Activated CD4-positive, alpha-beta T cell treated with anti-CD3 and anti-CD28 coated beads, Interleukin-2, amount 10 ng/mL, durations not matched to agents 7 days and 5 days (primary cell): ENCODE measurements at places on chromosomes 1 and 21.

DNA sequence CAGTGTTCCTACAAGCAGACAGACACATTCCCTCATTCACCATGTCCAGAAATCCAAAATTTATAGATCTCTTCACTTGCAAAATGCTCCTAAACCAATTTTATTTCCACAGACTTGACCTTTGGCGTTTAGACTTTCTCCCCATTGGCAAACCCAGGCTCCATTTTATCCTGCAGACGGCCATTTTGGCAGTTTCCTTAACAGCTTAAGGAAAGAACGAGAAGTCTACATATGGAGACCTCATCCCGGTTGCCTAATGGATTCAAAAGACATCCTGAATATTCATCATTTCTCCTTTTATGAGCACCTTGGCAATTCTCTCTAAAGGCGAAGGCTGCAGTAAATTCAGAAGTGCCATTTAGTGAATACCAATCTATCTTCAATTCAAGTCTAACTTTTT lies 132.9 kb downstream of the HLX start:
- H3K27me3 ChIP-seq, result no peaks in the 10 kb centered on the region
- DNase-seq, result no peak
- H3K27ac ChIP-seq, result no peak overlapping the region
- H3K4me3 ChIP-seq, result no peak overlapping the region
- no peaks in the 10 kb centered on the region for H3K36me3 ChIP-seq

DNA sequence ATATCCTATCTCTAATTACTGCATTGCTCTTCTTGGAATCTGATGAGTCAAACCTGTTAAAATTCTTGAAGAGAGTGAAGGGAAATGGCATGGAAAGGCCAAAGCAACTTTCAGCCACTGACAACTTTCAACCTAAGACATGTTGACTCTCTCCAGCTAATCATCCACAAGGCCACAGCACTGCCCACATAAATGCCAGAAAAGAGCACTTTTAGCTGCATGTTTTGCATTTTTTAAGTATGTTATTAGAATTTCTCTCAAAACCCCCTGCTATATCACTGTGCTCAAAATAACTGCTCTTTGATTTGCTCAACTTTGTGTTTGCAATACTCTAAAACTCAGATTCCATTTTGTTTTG lies 352.5 kb downstream of the ADGRL2 start:
- H3K36me3 ChIP-seq, result no peaks in the 10 kb centered on the region
- no peak overlapping the region for H3K27ac ChIP-seq
- H3K4me3 ChIP-seq, result no peak overlapping the region
- DNase-seq, result no peak
- H3K4me1 ChIP-seq, result peaks cover 5% of the 10 kb centered on the region

- H3K27me3 ChIP-seq, result no peaks in the 10 kb centered on the region
- H3K36me3 ChIP-seq, result no peaks in the 10 kb centered on the region
- DNase-seq, result no peak
- no peak overlapping the region for H3K27ac ChIP-seq
Observed at GRCh38 chr1:56448529-56449300, 130.6 kb downstream of the PLPP3 start.

DNA sequence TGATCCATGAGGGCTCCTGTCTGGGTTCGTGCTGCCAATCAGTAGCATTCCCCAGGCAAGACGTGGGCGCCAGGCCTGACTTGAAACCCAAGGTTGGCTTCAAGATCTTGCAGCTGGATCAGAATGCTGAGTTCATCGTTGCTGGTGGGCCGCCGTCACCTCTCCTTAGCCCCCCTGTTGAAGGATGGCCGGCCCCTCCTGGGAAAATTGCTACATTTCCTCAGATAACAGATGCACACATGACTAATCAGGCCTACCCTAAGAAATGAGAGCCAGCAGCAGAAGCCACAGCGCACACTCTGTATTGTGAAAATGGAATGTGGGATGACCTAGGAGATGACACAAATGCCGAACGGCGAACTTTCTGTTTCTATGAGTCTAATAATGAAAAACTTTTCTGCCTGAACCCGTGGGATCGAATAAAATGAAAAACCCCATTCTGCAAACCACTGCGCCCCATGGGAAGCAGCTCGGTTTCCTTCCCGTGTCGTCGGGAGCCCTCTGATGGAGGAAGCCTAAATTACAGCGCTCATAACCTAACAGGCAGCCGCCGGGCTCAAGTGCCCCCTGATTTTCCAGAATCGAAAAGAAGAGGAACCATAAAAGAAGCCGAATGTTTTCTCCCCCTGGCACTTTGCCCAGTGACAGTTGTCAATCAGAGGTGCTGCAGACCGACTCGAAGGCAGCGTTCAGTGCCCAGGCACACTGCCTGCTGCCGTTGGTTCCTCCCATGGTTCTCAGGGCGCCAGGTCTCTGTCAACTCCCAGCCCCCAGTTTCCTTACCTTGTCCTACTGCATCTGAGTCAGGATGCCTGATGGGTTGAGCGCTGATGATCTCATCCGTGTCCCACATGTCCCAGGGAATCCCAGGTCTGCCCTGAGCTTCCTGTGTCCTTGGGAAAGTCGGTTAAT lies 38.2 kb upstream of the H6PD start:
- no peaks in the 10 kb centered on the region for H3K36me3 ChIP-seq
- H3K27ac ChIP-seq, result no peak overlapping the region
- peaks cover 18% of the 10 kb centered on the region for H3K4me1 ChIP-seq
- H3K27me3 ChIP-seq, result peaks cover 62% of the 10 kb centered on the region
- peak; percentile 67 for DNase-seq
- no peak overlapping the region for H3K4me3 ChIP-seq

- H3K27me3 ChIP-seq, result no peaks in the 10 kb centered on the region
- H3K4me1 ChIP-seq, result peaks cover 12% of the 10 kb centered on the region
- DNase-seq, result no peak
- H3K4me3 ChIP-seq, result no peak overlapping the region
- H3K36me3 ChIP-seq, result peaks cover 58% of the 10 kb centered on the region
Observed at GRCh38 chr1:26761217-26761616, 26.5 kb upstream of the PIGV start.

GRCh38 chr1:218350035-218350525 lies 4.9 kb downstream of the TGFB2 start:
- no peak overlapping the region for H3K4me3 ChIP-seq
- H3K27me3 ChIP-seq, result peaks cover 52% of the 10 kb centered on the region
- H3K27ac ChIP-seq, result no peak overlapping the region
- H3K4me1 ChIP-seq, result peaks cover 9% of the 10 kb centered on the region
- DNase-seq, result no peak
- H3K36me3 ChIP-seq, result no peaks in the 10 kb centered on the region

DNA sequence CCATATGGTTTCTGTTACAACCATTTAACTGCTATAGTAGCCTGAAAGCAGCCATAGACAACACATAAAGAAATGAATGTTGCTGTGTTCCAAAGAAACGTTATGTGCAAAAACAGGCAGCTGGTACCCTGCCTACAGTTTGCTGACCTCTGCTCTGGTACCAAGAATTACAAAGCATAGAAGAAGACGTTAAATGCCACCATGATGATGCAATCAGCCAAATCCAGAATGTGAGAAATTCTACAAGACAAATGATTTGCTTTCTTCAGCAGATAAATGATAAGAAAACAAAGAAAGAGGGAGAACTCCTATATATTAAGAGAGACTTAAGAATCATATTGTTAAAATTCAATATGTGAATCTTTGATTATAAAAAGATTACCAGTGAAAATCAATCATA lies 97.8 kb upstream of the PDE4B start:
- no peaks in the 10 kb centered on the region for H3K4me1 ChIP-seq
- no peaks in the 10 kb centered on the region for H3K36me3 ChIP-seq
- no peak for DNase-seq
- H3K4me3 ChIP-seq, result no peak overlapping the region

DNA sequence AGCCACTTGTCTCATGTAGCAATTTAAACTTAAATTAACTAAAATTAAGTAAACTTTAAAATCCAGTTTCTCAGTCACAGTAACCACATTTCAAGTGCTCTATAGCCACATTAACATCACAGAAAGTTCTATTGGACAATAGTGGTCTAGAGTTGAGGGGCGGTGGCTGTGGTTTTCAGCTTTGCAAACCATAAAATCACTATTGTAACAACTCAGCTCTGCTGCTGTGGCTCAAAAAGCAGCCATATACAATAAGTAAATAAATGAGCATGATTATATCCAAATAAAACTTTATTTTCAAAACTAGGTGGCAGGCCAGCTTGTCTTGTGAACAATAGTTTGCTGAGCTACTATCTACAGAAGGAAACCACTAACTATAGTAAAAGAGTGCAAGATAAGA lies 43.4 kb upstream of the C1orf53 start:
- no peaks in the 10 kb centered on the region for H3K36me3 ChIP-seq
- no peaks in the 10 kb centered on the region for H3K27me3 ChIP-seq
- no peak overlapping the region for H3K4me3 ChIP-seq
- no peak overlapping the region for H3K27ac ChIP-seq
- H3K4me1 ChIP-seq, result no peaks in the 10 kb centered on the region

DNA sequence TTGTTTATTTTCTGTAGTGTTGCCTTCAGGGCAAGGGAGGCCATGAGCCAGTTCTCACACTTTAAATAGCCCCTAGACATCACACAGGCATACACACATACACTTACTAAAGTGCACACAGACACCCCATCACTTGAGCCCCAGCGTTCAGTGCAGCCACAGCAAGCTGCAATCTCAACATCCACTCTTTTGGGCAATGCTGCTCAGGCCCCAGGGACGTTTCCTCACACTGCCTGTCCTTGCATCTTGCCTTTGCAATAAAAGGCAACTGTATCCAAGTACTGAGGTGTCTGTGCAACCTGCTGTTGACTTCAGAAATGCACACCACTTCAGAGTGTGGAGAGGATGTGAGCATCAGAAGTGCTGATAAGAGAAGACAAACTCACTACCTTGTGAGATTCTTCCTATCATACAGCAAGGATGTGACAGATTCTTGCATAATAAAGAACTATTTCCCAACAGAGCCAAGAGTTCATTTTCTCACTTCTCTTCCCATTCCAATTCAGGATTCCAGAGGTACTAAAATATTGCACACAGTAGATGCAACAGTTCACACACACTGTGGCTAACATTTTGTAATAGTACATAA lies 36.2 kb downstream of the IRF2BP2 start:
- H3K36me3 ChIP-seq, result no peaks in the 10 kb centered on the region
- H3K4me3 ChIP-seq, result no peak overlapping the region
- peaks cover 2% of the 10 kb centered on the region for H3K27me3 ChIP-seq
- no peak for DNase-seq
